Epithelial cell of alveolus of lung (primary cell): ENCODE measurements at places on chromosomes 2 and 18. TPM values are rescaled to one million over a fixed set of nuclear protein-coding genes. Genes with fewer than 3 reads are reported as not detected.

CDK5R2 gene
- total RNA-seq, result under 0.01 TPM in 1 of 2 replicates, not detected in the other

RUFY4 gene
- total RNA-seq, result not detected in 2 replicates

VWC2L gene
- not detected in 2 replicates for total RNA-seq

MEIS1 gene
- 44.3 and 117 TPM in 2 replicates for total RNA-seq

GPAT2 gene
- total RNA-seq, result 0.08 and 4.9 TPM in 2 replicates

DLX1 gene
- not detected in 2 replicates for total RNA-seq

TMEM178A gene
- 0.39 and 1.8 TPM in 2 replicates for total RNA-seq

XRCC5 gene
- 195 and 228 TPM in 2 replicates for total RNA-seq

CMPK2 gene
- 2.0 and 4.7 TPM in 2 replicates for total RNA-seq

STON1 gene
- total RNA-seq, result 7.5 and 28.5 TPM in 2 replicates

SPDYA gene
- total RNA-seq, result 0.13 TPM in 1 of 2 replicates, not detected in the other

RNF152 gene
- 10.0 and 11.6 TPM in 2 replicates for total RNA-seq

SOX11 gene
- total RNA-seq, result 9.6 and 21.8 TPM in 2 replicates

TUBA3E gene
- not detected in 2 replicates for total RNA-seq

BOLL gene
- total RNA-seq, result 0.08 TPM in 1 of 2 replicates, not detected in the other

SLC11A1 gene
- total RNA-seq, result 0.13 TPM in 1 of 2 replicates, not detected in the other

SERPINB10 gene
- not detected in 2 replicates for total RNA-seq

CAPN13 gene
- under 0.01 TPM in 1 of 2 replicates, not detected in the other for total RNA-seq

IL18R1 gene
- 3.1 and 57.0 TPM in 2 replicates for total RNA-seq

IL36A gene
- not detected in 2 replicates for total RNA-seq

MYO5B gene
- total RNA-seq, result 2.3 TPM in 1 of 2 replicates, not detected in the other

RTP5 gene
- not detected in 2 replicates for total RNA-seq

PARD6G gene
- 5.9 and 10.8 TPM in 2 replicates for total RNA-seq

OSR1 gene
- 8.4 and 18.8 TPM in 2 replicates for total RNA-seq

DNAH6 gene
- under 0.01 and 0.08 TPM in 2 replicates for total RNA-seq

LOXHD1 gene
- not detected in 2 replicates for total RNA-seq

AGAP1 gene
- 8.0 and 13.8 TPM in 2 replicates for total RNA-seq

TWSG1 gene
- 95.9 and 113 TPM in 2 replicates for total RNA-seq

PAX8 gene
- total RNA-seq, result 1.0 and 1.9 TPM in 2 replicates

MBOAT2 gene
- 31.4 and 34.9 TPM in 2 replicates for total RNA-seq

CAPN14 gene
- 0.08 TPM in 1 of 2 replicates, not detected in the other for total RNA-seq

UGT1A6 gene
- not detected in 2 replicates for total RNA-seq

TNFAIP6 gene
- 32.4 and 48.5 TPM in 2 replicates for total RNA-seq

ETAA1 gene
- 16.8 and 36.2 TPM in 2 replicates for total RNA-seq

TMEM182 gene
- total RNA-seq, result 2.6 and 2.7 TPM in 2 replicates

NETO1 gene
- total RNA-seq, result not detected in 2 replicates

ABCG5 gene
- total RNA-seq, result not detected in 2 replicates

HTR2B gene
- total RNA-seq, result 0.08 TPM in 1 of 2 replicates, not detected in the other

ADD2 gene
- 0.88 and 1.4 TPM in 2 replicates for total RNA-seq

ACADL gene
- under 0.01 TPM in 1 of 2 replicates, not detected in the other for total RNA-seq

LIMS3 gene
- 0.48 and 1.7 TPM in 2 replicates for total RNA-seq

DSG4 gene
- total RNA-seq, result not detected in 2 replicates

CYS1 gene
- total RNA-seq, result 0.39 TPM in 1 of 2 replicates, not detected in the other

RBM44 gene
- total RNA-seq, result 0.08 TPM in 1 of 2 replicates, not detected in the other

ZNF892 gene
- 2.2 and 5.7 TPM in 2 replicates for total RNA-seq

MOGAT1 gene
- not detected in 2 replicates for total RNA-seq

DSG1 gene
- total RNA-seq, result not detected in 2 replicates

POTEI gene
- total RNA-seq, result not detected in 2 replicates

ZEB2 gene
- 29.0 and 112 TPM in 2 replicates for total RNA-seq

DSC2 gene
- 0.96 and 1.7 TPM in 2 replicates for total RNA-seq

GCFC2 gene
- 16.7 and 16.8 TPM in 2 replicates for total RNA-seq

GKN1 gene
- not detected in 2 replicates for total RNA-seq

PRR30 gene
- total RNA-seq, result not detected in 2 replicates

UGT1A9 gene
- not detected in 2 replicates for total RNA-seq
